ENCODE measurements at places on chromosomes 7 and 10. TPM values are rescaled to one million over a fixed set of nuclear protein-coding genes. Genes with fewer than 3 reads are reported as not detected.

GRCh38 chr10:51001587-51001986 is 72.7 kb upstream of the PRKG1 start:
- H3K36me3 ChIP-seq, result no peaks in the 10 kb centered on the region
- no peaks in the 10 kb centered on the region for H3K27me3 ChIP-seq
- peak; percentile 48 for DNase-seq
- H3K4me1 ChIP-seq, result no peaks in the 10 kb centered on the region
- H3K27ac ChIP-seq, result no peak overlapping the region

- H3K4me3 ChIP-seq, result no peak overlapping the region
- no peaks in the 10 kb centered on the region for H3K36me3 ChIP-seq
- no peaks in the 10 kb centered on the region for H3K27me3 ChIP-seq
- no peak for DNase-seq
- H3K4me1 ChIP-seq, result peaks cover 10% of the 10 kb centered on the region
These were observed 208.8 kb downstream of the CTNNA3 start for GRCh38 chr10:67487199-67487598.

DNA sequence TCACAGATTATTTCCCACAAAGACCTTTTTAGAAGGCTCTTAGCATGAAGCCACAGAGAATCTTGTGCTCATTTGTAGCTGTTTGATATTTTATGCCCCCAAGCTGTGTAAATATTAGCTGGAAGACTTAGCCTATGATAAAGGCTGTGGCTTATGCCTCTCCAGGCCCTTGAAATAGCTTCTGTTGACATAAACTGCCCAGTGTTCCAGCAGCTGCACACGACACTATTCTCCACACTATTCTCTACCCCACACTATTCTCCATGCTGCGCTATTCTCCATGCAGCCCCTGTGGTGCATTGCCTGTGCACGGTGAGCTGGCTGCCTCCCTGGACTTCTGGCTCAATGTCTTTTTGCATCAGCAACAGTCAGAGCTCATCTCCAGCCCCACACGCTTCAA is 13.1 kb downstream of the DDC start:
- peaks cover 31% of the 10 kb centered on the region for H3K4me1 ChIP-seq
- no peaks in the 10 kb centered on the region for H3K27me3 ChIP-seq
- H3K4me3 ChIP-seq, result no peak overlapping the region
- H3K27ac ChIP-seq, result no peak overlapping the region
- no peaks in the 10 kb centered on the region for H3K36me3 ChIP-seq
- no peak for DNase-seq

- H3K4me1 ChIP-seq, result peaks cover 9% of the 10 kb centered on the region
- no peak overlapping the region for H3K27ac ChIP-seq
- H3K4me3 ChIP-seq, result no peak overlapping the region
- no peak for DNase-seq
- H3K27me3 ChIP-seq, result peaks cover 48% of the 10 kb centered on the region
These were observed 1.5 kb upstream of the RELN start for GRCh38 chr7:103990991-103991390.

Gene LIPK
- not detected for total RNA-seq

Gene LIPF
- 1.1 TPM for total RNA-seq

Gene OR2A12
- total RNA-seq, result 1.0 TPM

Gene POT1
- total RNA-seq, result 21.2 TPM

- H3K27me3 ChIP-seq, result no peaks in the 10 kb centered on the region
- no peak for DNase-seq
- H3K4me1 ChIP-seq, result no peaks in the 10 kb centered on the region
- peak overlapping the region; percentile 75 for H3K27ac ChIP-seq
These were observed 5.8 kb downstream of the UPP1 start for GRCh38 chr7:48094861-48095293.

- H3K36me3 ChIP-seq, result no peaks in the 10 kb centered on the region
- H3K4me1 ChIP-seq, result peaks cover 7% of the 10 kb centered on the region
- peak overlapping the region; percentile 27 for H3K27ac ChIP-seq
- no peak for DNase-seq
- no peaks in the 10 kb centered on the region for H3K27me3 ChIP-seq
- no peak overlapping the region for H3K4me3 ChIP-seq
These were observed 10.2 kb downstream of the PYROXD2 start for GRCh38 chr10:98404571-98405359.

DNA sequence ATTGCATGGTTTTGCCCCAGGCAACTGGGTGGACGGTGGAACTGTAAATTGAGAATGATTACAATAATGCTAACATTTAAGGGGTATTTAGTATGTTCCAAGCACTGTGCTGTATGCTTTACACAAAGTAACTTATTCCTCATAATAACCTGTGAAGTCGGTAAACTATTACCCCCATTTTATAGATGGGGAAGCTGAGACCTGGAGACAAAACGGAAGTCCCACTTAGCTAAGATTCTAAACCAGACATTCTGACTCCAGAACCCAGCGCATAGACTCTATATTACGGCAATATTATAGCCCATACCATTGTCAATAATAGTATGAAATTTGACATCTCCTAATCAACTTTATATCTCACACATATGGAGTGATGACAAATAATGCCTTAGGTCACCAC is 39.9 kb upstream of the TMEM236 start:
- H3K36me3 ChIP-seq, result no peaks in the 10 kb centered on the region
- H3K27ac ChIP-seq, result no peak overlapping the region
- H3K4me1 ChIP-seq, result no peaks in the 10 kb centered on the region
- H3K4me3 ChIP-seq, result no peak overlapping the region

- H3K4me3 ChIP-seq, result no peak overlapping the region
- H3K27me3 ChIP-seq, result no peaks in the 10 kb centered on the region
- H3K27ac ChIP-seq, result no peak overlapping the region
- no peak for DNase-seq
- H3K4me1 ChIP-seq, result no peaks in the 10 kb centered on the region
- no peaks in the 10 kb centered on the region for H3K36me3 ChIP-seq
These were observed 100.5 kb upstream of the CARD11 start for GRCh38 chr7:3143869-3144775.

GRCh38 chr7:30921540-30922401 is 10.1 kb downstream of the AQP1 start:
- H3K27me3 ChIP-seq, result no peaks in the 10 kb centered on the region
- DNase-seq, result no peak
- H3K4me3 ChIP-seq, result no peak overlapping the region
- no peaks in the 10 kb centered on the region for H3K36me3 ChIP-seq
- no peak overlapping the region for H3K27ac ChIP-seq

Gene PIP
- not detected for total RNA-seq

DNA sequence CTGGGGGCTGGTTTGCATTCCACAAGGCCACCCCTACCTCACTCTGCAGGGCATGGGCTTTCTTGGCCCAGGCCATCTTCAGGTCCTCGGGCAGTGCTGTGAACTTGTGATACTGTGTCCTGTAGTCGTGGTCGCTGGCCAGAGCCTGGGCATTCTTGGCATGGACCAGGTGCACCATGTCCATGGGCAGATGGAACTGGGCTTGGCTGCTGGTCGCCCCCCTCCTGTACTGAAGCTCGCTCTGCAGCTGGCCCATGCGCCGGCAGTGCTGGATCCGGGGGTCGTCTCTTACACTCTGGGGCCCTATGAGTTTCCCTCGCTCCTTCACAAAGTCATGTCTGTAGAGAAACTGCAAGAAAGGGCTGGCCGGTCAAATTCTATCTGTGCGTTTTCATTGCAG is 51.7 kb downstream of the HABP2 start:
- H3K4me3 ChIP-seq, result no peak overlapping the region
- no peak for DNase-seq
- H3K27me3 ChIP-seq, result no peaks in the 10 kb centered on the region
- no peak overlapping the region for H3K27ac ChIP-seq
- no peaks in the 10 kb centered on the region for H3K4me1 ChIP-seq

DNA sequence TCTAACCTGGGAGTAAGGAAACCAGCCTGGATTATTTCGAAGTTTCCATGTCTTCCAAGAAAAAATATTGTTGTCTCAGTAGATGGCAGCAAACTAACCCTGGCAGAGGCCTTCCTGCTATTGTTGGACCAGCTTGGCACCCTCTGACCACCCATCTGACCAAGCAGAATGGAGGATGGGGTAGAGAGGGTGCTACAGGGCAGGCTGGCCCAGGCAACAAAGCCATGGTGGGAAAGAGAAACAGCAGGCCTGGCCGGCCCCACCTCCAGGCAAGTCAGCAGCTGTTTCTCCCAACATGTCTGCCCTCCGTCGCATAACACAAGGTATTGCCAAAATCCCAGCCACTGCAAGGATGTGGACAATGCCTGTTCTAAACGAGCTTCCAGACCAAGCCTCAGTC is 95.0 kb downstream of the FAM53B start:
- H3K27ac ChIP-seq, result peak overlapping the region; percentile 61
- no peak overlapping the region for H3K4me3 ChIP-seq
- no peaks in the 10 kb centered on the region for H3K36me3 ChIP-seq

Gene MKX
- 0.90 TPM for total RNA-seq

Gene IDE
- 39.7 TPM for total RNA-seq

Gene PKD1L1
- 0.07 TPM for total RNA-seq

DNA sequence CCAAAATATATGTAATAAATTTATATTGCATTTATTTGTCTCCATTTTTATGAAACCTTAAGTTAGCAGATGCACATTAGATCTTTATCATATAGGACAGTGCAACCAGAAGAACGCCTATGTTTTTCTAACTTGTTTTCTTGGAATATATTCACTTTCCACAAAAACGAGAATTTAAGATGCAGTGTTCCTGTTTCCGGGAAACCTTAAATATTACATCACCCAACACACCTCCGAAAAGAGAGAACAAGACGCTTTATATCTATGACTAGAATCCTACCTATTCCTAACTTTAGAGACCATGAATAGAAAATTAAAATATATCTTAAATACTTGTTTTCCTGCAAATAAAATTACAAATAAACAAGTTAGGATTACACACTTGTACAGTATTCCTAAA is 1.9 kb downstream of the EZH2 start:
- H3K27ac ChIP-seq, result no peak overlapping the region
- peak overlapping the region; percentile 99 for H3K4me3 ChIP-seq
- peaks cover 7% of the 10 kb centered on the region for H3K4me1 ChIP-seq
- H3K27me3 ChIP-seq, result no peaks in the 10 kb centered on the region
- DNase-seq, result no peak
- H3K36me3 ChIP-seq, result no peaks in the 10 kb centered on the region

GRCh38 chr10:33837736-33838135 is 503.3 kb upstream of the NRP1 start:
- no peaks in the 10 kb centered on the region for H3K27me3 ChIP-seq
- no peaks in the 10 kb centered on the region for H3K36me3 ChIP-seq
- no peaks in the 10 kb centered on the region for H3K4me1 ChIP-seq
- H3K27ac ChIP-seq, result no peak overlapping the region
- H3K4me3 ChIP-seq, result no peak overlapping the region

GRCh38 chr10:125144206-125144605 is 16.2 kb downstream of the CTBP2 start:
- no peak overlapping the region for H3K27ac ChIP-seq
- H3K36me3 ChIP-seq, result no peaks in the 10 kb centered on the region
- no peaks in the 10 kb centered on the region for H3K27me3 ChIP-seq
- no peak for DNase-seq
- no peak overlapping the region for H3K4me3 ChIP-seq

DNA sequence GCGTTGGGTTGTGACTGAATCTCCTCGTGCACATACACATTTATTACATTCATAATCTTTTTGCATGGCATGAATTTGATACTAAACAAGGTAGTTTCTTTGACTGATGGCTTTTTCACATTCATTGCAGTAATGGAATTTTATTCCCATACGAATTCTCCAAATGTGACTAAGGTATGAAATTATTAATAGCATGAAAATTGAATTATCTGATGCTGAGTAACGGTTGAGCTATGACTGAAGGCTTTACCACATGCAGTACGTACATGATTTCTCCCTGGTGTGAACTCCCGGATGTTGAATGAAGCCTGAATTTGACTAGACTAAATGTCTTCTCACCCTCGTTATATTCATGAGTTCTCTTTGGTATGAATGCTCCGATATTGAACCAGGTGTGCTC is 104.4 kb upstream of the C1GALT1 start:
- H3K36me3 ChIP-seq, result no peaks in the 10 kb centered on the region
- H3K27ac ChIP-seq, result no peak overlapping the region
- no peak for DNase-seq
- H3K4me1 ChIP-seq, result no peaks in the 10 kb centered on the region
- H3K27me3 ChIP-seq, result no peaks in the 10 kb centered on the region

DNA sequence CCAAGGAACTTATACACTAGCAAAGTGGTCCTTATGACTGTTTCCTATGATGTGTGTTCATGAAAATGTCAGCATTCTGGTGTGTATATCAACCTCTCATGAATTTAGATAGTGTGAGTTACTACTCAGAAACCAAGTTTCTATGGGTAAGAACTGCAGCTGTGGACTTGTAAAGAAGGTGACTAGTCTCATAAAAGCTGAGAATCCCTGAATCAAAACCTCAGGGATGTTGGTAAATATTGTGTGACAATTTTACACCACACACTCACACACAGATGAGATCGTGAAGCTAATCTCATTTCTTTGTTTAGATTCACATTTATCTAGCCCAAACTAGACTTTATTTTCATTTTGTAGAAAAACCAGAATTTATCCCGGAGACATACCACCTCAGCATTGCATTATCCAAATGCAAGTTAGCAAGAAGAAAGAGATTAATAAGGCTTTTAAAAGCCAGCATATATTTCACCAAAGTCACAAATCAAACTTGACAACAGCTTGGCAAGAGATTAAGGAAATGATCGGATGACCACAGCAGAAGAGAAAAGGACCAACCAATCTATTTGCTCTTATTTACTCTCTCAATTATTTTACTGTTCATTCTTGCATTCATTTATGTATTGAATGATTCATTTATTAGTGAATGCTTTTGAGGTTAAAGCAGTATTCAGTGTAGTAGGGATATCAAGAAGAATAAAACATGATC is 92.9 kb downstream of the PLXDC2 start:
- H3K4me3 ChIP-seq, result no peak overlapping the region
- no peak for DNase-seq
- no peak overlapping the region for H3K27ac ChIP-seq
- no peaks in the 10 kb centered on the region for H3K36me3 ChIP-seq

Gene TCF7L2
- total RNA-seq, result 14.8 TPM

- H3K27me3 ChIP-seq, result no peaks in the 10 kb centered on the region
- H3K4me1 ChIP-seq, result no peaks in the 10 kb centered on the region
- H3K27ac ChIP-seq, result no peak overlapping the region
- no peak for DNase-seq
- no peak overlapping the region for H3K4me3 ChIP-seq
These were observed 630 bp downstream of the ZNF680 start for GRCh38 chr7:64562256-64562625.

DNA sequence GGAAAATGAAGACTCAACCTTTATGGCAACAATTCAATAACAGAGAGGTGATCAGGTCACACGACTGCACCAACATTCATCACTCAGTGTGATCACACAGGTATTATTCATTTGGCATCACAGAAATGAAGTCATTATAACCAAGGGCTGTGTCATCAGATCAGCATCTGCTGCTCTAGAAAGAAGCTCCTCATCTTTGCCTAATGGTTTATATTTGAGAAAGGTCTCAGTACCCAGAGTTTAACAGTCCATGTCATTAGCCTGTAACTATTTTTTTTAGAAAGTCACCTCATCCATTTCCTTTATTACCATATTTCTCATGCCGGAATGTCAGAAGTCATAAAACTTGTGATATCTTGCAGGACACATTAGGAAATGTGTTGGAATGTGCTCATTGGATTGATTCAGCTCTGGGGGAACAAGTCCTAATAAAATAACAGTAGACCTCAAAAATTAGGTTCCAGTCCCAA is 45.1 kb upstream of the PRKG1 start:
- H3K4me3 ChIP-seq, result no peak overlapping the region
- DNase-seq, result no peak
- H3K36me3 ChIP-seq, result no peaks in the 10 kb centered on the region
- H3K27me3 ChIP-seq, result peaks cover 7% of the 10 kb centered on the region
- no peak overlapping the region for H3K27ac ChIP-seq
